ENCODE measurements at places on chromosomes 4 and X. TPM values are rescaled to one million over a fixed set of nuclear protein-coding genes. Genes with fewer than 3 reads are reported as not detected.

DNA sequence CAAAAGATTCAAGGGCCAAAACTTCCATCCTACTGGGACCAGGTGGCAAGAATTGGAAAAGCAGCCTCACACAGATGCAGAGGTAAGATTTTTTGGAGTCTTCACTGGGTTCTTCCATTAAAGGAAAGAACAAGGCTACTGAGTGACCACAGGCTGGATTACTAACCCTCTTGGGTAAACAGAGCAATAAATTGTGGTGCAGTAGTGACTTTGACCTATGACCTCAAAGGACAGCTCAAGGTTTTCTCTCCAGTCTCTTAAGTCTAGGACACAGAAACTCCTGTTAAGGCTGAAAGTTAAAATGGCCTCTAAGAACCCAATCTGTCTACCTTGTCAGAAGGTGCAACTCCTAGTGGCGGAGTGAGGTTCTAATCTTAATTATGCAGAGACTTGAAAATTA, 464.9 kb downstream of the SMARCA1 start:
- no peak for DNase-seq

DNA sequence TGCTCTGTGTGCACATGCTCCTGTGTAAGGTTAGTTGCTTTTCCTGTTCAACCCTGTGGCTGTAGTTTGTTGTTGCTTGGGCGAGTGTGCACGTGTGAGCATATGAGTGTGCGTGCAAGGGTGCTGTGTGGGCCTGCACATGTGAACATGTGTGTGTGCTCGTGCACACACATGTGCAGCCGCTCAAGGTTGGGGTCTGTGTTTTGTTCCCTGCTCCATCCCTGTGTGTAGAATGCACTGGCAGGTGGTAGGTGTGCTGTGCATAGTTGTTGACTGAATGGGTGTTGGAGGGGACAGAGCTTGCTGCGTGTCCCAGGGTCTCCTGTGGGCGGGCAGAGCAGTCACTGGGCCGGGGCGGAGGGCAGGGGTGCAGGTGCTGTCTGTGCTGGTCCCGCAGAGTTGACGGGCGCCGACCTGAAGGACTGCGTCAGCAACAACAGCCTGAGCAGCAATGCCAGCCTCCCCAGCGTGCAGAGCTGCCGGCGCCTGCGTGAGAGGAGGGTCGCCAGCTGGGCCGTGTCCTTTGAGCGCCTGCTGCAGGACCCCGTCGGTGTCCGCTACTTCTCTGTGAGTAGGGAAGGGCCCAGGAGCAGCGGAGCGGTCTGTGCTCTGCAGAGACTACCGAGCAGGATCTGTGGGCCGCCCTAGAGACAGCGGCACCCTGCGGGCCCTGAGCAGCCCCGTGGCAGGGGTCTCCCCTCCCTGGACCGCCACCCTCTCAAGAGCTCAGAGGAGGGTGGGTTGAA, 27.9 kb upstream of the HGFAC start:
- DNase-seq: no peak

DNA sequence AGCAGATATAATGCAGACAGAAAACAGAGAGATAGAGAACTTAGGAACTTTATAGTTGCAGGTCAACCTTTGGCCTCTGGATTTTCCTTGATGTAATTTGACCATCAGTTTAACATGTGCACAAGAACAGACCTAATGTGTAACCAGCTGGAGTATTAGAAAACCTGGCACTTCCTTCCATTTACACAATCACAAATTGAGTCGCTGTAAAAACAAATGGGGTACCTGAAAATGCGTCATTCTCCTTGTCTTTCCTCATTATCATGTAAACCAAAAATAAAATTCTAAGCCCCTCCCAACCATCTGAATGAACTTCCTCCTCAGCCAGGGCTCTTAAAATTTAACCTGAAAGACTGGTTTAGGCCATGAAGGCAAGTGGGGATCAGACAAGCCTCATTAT, 358.4 kb upstream of the MAGEB16 start:
- no peak for DNase-seq

DNA sequence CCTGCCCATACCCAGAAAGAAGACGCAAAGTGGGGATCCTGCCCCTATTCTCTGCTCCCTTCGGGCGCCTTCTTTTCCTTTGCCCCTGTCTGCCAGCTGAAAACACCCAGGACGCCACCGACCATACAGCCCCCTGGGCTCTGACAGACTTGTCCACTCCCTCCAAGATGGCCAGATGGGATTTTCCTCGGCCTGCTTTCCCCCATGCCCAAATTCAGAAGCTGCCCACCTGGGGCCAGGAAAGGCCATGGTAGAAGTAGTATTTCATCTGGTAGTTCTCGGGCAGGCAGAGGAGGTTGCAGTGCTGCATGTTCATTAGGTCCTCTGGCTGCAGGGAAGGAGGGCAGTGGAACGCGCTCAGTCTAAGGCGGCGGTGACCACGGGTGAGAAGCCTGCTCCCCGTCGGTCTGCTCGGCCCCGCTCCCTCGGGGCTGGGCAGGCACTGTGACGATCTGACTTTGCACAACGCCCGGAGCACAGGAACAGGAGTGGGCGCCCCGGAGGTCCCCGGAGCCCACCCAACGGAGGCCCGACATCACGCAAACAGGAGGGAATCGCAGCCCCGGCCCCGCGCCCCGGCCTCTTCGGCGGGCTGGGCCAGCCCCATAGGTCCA, 582 bp downstream of the NAA10 start:
- DNase-seq: no peak

DNA sequence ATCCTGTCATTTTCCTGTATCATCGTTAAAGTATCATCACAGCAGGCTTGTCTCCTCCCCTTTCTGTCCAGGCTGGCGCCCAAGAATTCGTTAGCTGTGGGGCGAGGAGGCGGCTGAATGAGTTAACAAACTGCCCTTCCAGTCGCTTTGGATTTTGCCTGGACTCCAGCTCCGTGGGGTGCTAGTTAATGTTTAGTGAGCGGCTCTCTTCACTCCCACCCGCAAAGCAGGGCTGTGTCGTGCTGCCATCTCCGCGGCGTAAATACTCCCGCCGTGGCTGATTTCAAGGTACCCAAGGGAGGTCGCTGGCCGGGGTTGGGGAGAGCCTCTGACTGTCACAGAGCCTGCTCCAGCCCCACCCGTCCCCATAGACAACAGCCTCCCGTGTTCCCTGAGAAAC, 44.9 kb upstream of the SPRY1 start:
- no peak for DNase-seq

The ACOT9 gene
- 33.6 TPM for total RNA-seq

The NR0B1 gene
- not detected for total RNA-seq

The TMSB15C gene
- total RNA-seq: 5.4 TPM
